ENCODE measurements at places on chromosomes 3 and 15.

DNA sequence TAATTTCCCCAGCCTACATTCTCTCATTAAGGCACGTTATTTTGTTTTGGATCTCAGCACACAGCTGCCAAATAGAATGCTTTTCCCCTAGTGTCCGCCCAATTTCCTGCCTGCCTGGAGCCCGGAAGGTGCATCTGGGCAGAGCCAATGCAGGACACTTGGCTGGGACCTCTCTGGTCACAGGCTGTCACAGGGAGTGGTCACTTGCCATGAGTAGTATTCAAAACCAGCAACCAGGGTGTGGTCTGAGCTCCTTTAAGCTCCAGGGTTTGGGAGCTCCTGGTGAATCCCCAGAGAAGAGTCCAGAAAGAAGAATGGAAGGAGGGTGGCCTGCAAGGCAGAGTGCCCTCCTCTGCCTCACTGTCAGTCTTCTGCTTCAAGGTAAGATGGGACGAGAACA, at the start of gene HTR3C:
Gene HTR3C (plus strand): TSS at position 281 of the 400 bp plus-strand sequence. CDS start 34 bp downstream, at position 315.
- DNase-seq, result no peak

DNA sequence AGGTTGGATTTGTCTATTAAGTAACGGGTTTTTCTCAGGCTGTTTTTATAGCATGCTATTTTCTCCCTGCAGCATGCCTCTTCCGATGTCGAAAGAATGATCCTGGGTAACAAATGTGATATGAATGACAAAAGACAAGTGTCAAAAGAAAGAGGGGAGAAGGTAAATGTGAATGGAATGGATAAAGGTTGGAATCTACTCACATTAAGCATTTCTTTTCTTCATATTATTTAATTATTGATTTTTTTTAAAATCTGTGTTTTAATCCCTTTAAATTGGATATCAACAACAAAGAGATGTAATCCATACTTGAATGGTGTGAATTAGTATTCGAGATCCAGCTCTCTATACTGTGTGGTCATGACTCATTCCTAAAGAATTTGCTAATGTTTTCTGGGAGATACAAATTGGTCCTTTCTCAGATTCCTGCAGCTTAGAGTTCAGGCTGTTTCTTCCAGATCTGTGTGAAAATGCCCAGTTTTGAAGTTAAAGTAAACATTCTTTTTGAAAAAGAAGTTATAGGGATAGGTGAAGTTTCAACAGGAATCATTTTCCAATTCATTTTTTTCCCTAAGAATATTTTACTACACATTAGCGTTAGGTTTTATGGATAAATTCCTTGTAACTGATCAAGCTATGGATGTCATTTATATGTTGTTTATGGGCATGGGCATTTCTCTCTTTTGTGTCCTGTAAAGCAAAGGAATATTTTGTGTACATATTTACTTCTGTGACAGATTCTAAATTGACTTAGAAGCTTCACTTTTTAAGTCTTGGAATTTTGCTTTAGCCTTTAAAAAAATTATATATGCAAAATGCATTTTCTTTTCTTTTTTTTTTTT, 20.8 kb upstream of the APH1B start:
- DNase-seq, result peak; percentile 67

DNA sequence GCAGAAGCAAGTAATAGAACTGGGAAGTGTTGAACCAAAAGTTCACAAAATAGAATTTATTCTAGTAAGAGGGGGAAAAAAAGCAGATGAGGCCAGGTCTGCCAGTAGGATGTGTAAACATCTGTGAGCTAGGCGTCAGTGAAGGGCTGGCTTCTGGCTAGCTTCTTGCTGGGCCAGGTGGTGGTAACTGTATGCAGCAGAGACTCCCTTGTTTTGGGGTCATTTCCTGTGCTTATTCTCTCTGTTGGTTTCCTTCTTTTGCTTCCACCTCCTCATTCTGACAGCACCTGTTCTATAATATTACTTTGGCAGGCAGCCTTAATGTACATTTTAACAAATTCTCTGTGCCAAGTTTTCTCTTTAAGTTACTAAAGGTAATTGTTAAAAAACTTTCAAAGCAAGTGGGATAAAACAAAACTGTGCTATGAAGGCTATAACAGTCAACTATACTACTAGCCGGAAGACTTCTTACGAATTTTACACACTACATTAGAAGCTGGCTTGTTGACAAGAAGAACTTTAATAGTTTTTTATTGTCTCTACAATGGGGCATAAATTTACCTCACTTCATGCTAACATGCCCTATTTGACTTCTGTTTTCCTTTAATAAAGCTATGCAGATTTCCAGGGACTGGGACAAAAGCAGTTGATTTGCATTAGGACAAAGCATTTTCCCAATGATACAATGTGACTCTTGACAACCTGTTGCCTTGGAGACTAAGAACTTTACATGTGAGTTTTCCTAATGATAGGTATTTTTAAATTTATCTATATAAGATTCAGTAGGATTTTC, 318.8 kb upstream of the NAALADL2 start:
- no peak for DNase-seq

DNA sequence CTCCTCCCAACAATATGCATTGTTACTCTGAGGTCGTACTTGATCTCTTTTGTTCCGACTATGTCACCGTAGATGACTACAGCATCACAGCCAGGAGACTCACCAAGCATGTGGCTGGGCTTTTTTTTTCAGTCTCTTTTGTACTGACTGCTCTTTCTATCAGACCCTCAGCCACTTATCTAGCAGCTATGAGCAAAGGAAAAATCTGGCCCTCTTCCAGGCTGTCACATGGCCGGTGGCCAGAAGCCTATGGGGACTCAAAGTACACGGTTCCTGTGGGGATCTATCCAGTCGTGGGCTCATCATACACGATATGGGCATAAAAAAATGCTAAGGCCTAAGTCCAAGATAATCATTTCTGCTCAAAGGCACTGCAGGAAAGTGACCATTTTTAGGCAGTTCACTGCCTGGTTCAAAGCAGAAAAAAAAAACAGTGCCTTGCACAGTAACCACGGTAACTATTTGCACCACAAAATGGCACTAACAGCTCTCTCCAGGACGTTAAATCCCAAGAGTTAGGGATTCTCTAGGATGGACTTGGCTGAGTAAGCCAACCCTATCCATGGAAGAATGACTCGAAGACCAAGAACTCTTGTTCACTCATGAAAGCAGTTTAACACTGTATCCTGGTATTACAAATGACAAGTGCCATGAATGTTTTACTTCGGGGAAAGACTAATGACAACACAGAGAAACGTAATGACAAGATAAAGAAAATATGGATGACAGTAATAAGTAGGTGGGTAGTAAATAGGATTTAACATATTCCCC, 50.3 kb downstream of the SHQ1 start:
- no peak for DNase-seq

GRCh38 chr3:160546727-160547126, 18.6 kb downstream of the KPNA4 start:
- DNase-seq, result no peak

- no peak for DNase-seq
Observed at GRCh38 chr3:58009749-58010535, 1.7 kb downstream of the FLNB start.

- no peak for DNase-seq
Observed at GRCh38 chr3:165502707-165503106, 306.5 kb upstream of the SLITRK3 start.

DNA sequence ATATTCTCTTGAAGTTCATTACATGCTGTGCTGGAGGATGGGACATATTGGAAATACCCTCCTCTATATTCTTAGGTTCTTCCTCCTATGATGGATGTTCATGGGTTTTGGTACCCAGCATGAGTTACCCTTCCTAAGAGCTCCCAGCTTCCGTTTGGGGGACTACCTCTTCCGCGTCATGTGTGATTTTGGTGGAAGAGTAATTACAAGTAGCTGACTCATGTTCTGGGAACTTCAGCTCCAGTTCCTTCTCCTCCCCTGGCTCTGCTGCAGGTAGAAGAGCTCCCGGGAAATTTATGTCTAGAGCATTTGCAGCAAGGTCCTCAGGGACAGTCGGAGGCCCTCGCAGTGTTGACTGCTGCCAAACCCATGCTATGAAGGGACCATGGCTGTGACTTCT, 208.8 kb upstream of the IL12A start:
- DNase-seq, result no peak

DNA sequence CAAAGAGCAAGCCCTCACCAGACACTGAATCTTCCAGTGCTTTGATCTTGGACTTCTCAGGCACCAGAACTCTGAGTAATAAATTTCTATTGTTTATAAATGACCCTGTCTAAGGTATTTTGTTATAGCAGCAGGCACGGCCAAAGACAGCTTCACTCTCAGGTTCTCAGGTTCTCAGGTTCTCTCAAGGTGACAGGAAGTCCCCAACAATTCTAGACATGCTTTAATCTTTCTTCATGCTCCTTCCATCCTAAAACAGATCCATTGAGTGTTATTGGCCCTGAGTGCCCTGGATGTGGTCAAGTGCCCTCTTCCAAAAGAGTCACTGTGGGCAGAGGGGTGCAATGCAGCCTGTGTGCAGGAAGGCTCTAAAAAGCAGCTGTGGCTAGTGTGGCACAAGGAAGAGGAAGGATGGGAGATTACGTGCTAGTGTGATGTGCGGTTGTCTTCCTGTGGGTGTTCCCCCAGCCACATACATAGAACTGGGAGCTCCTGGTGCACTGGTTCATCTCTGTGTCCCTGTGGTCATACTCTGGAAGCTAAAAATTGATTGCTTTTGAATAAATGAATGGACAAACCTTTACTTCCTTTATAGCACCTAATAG, 11.0 kb upstream of the RAB7A start:
- no peak for DNase-seq

GRCh38 chr15:90497912-90498311, 31.8 kb upstream of the CRTC3 start:
- no peak for DNase-seq

GRCh38 chr3:54193093-54193492, 70.7 kb downstream of the CACNA2D3 start:
- no peak for DNase-seq

- no peak for DNase-seq
Observed at GRCh38 chr3:87848003-87848402, 210.8 kb downstream of the CGGBP1 start.

- DNase-seq, result no peak
Observed at GRCh38 chr3:62659660-62660059, 215.6 kb downstream of the CADPS start.

DNA sequence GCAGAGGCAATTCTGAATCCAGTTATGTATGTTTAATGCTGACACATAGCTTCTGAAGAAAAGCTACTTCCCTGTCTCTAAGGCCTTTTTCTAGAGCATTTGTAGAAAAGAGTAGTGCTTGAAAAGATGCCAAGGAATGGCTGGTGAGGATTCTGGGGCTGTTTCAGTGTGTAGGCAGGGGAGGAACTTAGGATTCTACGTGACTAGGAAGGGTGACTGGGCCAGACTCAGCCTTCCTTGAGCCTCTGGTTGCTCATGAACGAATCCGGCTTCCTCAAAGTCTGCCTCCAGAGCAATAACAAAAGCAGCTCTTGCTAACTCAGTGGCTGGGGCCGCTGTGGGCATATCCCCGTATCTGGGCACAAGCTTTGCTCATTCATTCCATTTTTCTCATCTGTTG, 104.8 kb upstream of the WNT5A start:
- DNase-seq, result no peak

- DNase-seq, result no peak
Observed at GRCh38 chr3:140290105-140290504, 355.1 kb downstream of the CLSTN2 start.

GRCh38 chr3:37183375-37183831, 9.0 kb upstream of the LRRFIP2 start:
- DNase-seq, result peak; percentile 52

DNA sequence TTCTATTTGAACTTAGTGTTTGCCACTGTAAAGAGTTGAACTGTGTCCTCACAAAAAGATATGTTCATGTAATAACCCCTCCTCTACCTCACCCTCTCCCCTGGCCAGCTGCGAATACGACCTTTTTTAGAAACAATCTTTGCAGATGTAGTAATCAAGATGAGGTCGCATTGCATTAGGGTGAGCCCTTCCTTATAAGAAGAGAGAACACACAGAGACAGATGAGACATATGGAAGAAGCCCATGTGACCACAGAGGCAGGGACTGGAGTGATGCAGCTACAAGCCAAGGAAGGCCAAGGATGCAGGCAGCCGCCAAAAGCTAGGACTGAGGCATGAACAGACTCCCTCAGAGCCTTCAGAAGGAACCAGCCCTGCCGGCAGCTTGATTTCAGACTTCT, 27.6 kb downstream of the GPR176 start:
- DNase-seq, result no peak

DNA sequence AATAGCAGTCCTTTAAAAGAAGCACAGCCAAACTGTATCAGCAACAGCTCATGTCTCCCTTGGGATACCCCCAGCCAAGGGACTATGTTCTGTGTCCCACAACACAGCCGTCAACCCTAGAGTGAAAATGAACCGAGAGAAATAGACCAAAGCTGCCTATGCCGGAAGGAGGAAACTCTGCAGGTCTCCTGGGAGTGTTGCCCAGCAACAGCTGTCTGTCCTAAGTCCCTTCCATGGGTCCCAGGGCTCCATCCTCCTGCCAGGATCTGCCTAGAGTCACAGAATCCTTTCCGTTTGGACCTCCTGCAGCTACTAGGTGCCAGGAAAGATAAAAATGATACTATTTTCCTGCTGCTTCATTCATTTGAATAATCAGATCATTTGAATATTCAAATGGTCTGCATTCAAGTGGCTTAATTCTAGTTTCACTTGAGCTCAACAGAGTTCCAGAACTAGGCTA, 53.1 kb downstream of the TRANK1 start:
- no peak for DNase-seq

- no peak for DNase-seq
Observed at GRCh38 chr3:127374086-127375010, 86.5 kb upstream of the PRR20G start.

DNA sequence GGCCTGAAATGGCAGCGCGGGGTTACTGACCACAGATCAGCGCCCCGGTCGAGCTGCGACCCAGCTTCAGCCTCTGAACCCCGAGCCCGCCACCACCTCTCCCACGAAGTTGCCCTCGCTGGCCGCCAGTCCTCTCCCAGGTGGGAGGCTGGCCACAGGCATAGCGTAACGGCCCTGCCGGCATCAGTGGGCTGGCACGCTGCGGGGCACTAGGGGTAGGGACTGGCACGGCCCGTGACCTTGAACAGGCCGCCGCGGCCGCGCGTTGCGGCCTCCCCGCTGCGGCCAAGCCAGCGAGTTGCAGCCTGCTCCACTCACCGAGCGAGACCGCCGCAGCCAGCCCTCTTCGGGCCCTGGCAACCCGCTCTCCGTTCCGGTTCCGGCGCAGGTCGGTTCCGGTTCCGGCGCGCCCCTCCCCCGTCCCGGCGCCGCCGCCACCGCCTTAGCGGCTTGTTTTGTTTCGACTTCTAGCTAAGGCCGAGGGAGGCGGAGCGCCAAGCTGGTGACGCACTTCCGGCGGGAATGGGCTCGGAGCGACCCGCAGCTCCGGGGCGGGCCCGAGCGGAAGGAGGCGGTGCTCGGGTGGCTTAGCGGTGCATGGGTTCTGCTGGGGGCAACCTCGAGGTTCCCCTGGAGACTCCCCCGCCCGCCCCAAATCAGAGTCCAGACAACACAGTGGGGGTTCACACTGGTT, at the start of gene USP19:
Gene USP19 (minus strand): TSS at position 386 of the 694 bp plus-strand sequence. CDS start 1,678 bp downstream, outside the sequence.
- peak; percentile 97 for DNase-seq
